Fibroblast of skin of back (primary cell): ENCODE measurements at places on chromosomes 4 and X.
A peak's percentile ranks its signal among the peaks of the same experiment; 100 is the strongest.

- peak; percentile 16 for DNase-seq
These were observed 2361.9 kb downstream of the ARAP2 start for GRCh38 chr4:33882246-33882990.

GRCh38 chr4:26360864-26361263, 40.0 kb downstream of the RBPJ start:
- DNase-seq = no peak

GRCh38 chrX:134548257-134549201, 88.6 kb downstream of the HPRT1 start:
- DNase-seq = no peak

DNA sequence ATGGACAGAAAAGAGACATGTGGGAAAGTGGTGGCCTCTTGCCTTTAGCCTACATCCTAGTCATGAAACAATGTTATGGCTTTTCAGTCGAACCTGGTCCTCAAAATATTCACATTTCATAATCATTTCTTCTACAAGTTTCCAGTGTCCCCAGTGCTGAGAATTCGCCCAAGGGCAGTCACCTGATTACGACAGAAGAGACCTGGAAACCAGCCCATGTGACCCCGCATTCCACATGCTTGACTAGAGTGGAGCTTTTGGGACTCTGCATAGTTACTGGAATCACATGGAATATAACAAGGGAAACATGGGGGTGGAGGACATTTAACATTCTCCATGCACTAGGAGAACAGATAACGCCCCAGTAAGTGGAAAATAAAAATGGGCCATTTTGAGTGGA, 100.1 kb downstream of the PPARGC1A start:
- peak; percentile 55 for DNase-seq

- peak; percentile 61 for DNase-seq
These were observed 4.9 kb downstream of the ENPEP start for GRCh38 chr4:110480746-110481271.

GRCh38 chr4:175290401-175290800, 372.2 kb downstream of the ADAM29 start:
- DNase-seq = peak; percentile 73

- no peak for DNase-seq
These were observed 114.7 kb upstream of the OTUD4 start for GRCh38 chr4:145295122-145295521.

GRCh38 chrX:101190736-101191135, 28.9 kb upstream of the DRP2 start:
- peak; percentile 87 for DNase-seq

DNA sequence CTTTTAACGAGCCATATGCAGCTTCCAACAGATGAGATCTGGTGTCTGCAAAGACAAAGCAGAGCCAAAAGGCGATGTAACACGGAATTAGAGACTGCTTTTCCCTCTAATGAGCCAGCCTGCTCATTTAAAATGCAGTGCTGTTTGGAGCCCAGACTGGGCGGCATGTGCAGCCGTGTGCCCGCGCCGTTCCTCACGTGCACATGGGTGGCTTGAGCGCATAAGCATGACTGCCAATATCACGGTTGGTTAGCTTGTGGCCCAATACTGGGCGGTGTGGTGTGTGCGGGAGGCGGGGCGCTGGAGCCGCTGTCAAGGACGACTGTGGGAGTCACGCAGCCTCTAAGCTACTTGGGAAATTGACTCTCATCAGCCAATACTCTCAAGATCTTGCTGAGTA, 87.0 kb upstream of the SCOC start:
- DNase-seq = no peak
